Activated CD4-positive, alpha-beta T cell treated with anti-CD3 and anti-CD28 coated beads for 24 hours (primary cell): ENCODE measurements at places on chromosomes 16 and 17.

GRCh38 chr17:82060001-82060380 lies 5.6 kb downstream of the DUS1L start:
- DNase-seq: no peak

DNA sequence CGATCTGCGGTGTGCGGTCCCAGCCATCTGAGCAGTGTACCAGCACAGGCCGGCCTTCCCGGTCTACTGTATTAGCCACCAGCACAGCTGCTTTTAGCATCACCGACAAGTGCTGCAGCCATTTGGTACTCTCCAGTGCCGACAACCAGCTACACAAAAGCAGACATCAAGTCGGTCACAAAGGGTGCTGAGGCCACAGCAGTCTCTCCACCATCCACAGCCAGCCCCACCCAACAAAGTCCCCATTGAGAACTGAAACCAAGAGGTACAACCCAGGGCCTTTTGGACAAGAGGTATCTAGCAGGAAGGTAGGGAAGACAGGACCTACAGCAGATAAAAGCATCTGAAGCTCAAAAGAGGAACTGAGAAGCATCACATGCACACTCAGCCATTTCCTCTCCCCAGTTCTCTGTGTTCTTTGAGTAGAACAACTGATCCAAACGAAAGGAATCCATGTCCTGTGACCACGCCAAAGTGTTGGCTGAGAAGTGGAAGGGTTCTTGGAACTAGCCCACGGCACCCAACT lies 9.5 kb downstream of the MTMR4 start:
- DNase-seq: no peak

- DNase-seq: no peak
These were observed 228.5 kb upstream of the PMFBP1 start for GRCh38 chr16:72400257-72401083.

- no peak for DNase-seq
These were observed 20.6 kb upstream of the PRKAR1A start for GRCh38 chr17:68491381-68492231.

DNA sequence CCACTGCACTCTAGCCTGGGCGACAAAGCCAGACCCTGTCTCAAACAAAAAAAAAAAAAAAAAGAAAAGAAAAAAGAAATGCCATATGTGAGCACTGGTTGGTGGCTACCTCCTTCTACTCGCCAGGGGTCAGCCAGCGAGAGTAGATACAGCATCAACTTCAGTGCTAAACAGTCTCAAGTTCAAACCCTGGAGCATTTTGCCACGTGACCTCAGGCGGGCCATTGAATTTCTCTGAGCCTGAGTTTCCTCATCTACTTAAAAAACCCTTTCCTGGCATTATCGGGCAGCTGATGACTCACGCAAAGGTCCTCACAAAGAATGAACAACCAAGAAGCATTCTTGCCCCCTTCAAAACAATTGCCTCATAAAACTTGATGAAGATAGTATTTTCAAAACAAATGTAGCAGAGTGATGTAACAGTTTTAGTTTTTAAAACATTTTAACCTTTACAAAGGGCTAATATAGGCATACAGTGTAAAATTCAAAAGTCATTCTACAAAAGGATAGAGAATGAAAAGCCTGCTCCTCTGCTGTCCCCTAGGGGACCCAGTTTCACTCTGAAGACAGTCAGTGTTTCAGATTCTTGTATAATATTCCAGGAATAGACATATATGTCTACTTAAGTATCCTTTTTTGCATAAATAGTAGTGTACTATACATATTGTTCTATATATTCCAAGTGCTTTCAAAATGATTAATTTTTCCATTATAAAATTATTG lies 28.4 kb downstream of the DNAH2 start:
- no peak for DNase-seq

GRCh38 chr16:30740364-30741251 lies 7.6 kb upstream of the PHKG2 start:
- DNase-seq: no peak
